ENCODE measurements at places on chromosomes 16 and 17. TPM values are rescaled to one million over a fixed set of nuclear protein-coding genes. Genes with fewer than 3 reads are reported as not detected.

TBC1D3H gene
- total RNA-seq = not detected

GRB7 gene
- 22.4 TPM for total RNA-seq

- H3K27me3 ChIP-seq = peaks cover 13% of the 10 kb centered on the region
- H3K4me1 ChIP-seq = peaks cover 8% of the 10 kb centered on the region
- peaks cover 8% of the 10 kb centered on the region for H3K36me3 ChIP-seq
- no peak overlapping the region for H3K27ac ChIP-seq
- no peak overlapping the region for H3K4me3 ChIP-seq
- no peak for DNase-seq
Observed at GRCh38 chr17:50133769-50134099, 3.8 kb upstream of the SAMD14 start.

GRCh38 chr17:2545393-2545792 lies 33.7 kb upstream of the METTL16 start:
- H3K36me3 ChIP-seq = no peaks in the 10 kb centered on the region
- DNase-seq = no peak
- H3K27ac ChIP-seq = no peak overlapping the region
- no peaks in the 10 kb centered on the region for H3K27me3 ChIP-seq
- H3K4me1 ChIP-seq = no peaks in the 10 kb centered on the region
